Adrenal gland (tissue), 19 donors: ENCODE measurements at places on chromosomes 6 and 20. TPM values are rescaled to one million over a fixed set of nuclear protein-coding genes. Genes with fewer than 3 reads are reported as not detected.
A peak's percentile ranks its signal among the peaks of the same experiment; 100 is the strongest.

WFDC5 gene
- not detected for total RNA-seq

DNA sequence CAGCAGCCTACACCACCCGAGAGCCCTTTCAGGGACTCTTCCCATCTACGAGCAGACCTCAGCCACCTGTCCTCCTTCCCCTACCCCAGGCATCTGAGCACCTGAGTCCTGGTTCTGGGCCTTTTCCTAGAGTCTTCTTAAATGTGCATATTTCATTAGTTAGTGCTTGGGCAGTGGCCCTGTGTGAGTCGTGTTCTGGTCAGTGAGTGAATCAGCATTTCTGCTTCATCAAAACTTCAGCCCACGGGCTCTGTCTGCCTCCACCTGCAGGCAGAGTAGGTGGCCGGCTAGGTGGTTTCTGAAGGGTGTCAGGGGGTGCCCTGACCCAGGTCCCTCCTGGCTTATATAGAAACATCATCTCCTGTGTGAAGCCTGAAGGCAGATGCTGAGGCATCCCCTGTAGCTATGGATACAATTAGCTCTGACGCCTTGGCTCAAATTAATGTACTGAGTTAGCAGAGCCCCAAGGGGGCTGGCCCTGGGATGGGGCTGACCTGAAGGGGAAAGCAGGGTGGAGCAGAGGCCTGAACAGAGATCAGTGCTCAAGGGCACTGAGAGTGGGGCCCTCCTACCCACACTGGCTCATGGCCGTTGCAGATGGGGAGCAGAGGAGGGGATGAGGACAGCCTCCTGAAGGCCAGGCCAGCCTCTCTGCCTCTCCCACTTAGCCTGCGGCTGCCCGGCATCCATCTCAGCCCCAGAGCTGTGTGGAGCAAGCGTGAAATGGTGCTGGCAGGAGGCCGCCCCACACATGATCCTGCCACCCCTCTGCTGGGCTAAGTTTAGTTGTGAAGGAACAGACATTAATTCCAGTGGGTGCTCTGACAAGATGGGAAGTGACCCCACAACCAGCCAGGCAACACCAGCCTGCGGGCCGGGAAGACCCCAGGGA is 13.6 kb downstream of the IP6K3 start:
- DNase-seq = no peak

DNA sequence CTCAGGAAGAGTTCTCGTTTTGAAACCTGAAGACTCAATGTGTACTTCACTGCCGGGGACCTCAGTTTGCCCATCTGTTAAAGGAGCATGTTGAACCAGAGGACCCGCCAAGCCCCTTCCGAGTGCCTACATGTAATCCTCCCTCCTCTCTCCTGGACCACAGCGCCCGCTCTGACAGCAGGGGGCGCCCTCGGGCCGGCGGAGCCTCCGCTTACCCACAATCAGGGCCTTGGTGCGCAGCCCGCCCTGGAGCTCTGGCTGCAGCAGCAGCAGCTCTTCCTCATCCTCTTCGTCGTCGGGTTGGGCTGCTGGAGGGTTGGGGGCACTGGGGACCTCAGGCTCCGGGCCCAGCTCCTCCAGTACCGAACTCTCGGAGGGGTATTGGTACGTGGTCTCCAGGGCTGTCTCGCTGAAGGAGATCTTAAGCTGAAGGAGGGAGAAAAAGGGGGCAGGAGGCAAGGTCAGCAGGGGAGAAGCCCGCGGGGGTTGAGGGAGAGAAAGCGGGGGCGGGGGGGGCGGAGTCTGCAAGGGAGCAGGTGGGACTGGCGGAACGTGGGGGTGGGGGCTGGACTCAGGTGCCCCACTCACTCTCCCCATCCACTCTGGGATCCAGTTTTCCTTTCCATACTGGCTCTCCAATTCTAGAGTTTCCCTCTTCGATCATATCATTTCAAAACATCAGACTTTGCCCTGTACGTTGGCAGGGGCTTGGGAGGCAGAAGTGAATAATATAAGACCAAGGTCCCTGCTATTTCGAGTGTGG is 6.3 kb upstream of the DHX16 start:
- peak; percentile 87 for DNase-seq

DNA sequence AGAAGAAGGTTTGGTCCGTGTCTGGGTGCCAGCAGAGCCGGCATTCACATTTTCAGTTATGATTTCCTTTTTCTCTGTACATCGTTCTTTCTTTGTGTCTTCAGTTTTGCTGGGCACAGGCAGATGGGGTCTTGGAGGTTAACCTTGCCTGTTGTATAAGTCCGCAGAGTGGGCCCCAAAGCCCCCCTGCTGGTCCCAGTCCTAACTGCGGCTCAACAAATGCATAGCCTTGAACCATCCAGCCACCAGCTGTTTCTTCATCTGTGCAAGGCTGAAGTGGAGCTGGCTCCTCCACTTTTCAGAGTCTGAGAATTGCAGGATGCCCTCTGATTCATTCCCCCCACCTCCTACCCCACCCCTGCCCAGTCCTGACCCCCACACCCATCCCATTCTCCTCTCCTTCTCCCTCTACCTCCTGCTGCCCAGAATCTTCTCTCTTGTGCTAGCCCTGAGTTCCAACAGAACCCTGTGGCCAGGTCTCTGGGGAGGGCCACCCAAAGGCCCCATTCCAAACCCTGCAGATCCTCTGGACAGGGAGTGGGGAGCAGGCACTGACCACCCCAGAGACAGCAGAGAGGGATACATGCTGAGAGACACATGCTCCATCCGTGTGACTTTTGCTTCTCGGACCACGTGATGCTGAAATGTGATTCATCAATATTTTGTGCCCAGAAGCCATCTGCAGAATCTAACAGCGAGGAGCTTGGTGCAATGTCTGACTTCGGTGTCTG is 386.5 kb upstream of the SULF2 start:
- no peak for DNase-seq

GRCh38 chr20:63381781-63382431 is 20.8 kb upstream of the CHRNA4 start:
- DNase-seq = no peak

DNA sequence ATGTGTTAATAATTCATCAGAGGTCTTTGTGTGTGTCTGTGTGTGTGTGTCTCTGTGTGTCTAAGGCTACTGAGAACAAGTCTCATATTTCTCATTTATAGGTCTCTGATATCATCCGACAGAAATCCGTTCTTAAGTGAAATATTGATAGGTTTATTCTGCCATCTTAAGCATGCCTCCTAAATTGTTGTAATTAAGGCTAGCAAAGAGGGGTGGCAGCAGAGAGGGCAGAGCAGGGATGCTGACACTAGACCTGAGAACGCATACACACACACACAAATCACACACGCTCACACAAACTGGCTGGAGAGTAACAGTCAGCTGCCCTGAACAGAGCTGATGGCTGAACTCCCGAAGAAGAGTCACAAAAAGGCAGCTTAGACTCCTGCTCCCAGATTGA is 84.9 kb upstream of the LRFN2 start:
- DNase-seq = no peak

GRCh38 chr6:142444376-142444775 is 142.6 kb downstream of the ADGRG6 start:
- no peak for DNase-seq

- no peak for DNase-seq
These were observed 286.0 kb downstream of the FOXC1 start for GRCh38 chr6:1895721-1896120.

DNA sequence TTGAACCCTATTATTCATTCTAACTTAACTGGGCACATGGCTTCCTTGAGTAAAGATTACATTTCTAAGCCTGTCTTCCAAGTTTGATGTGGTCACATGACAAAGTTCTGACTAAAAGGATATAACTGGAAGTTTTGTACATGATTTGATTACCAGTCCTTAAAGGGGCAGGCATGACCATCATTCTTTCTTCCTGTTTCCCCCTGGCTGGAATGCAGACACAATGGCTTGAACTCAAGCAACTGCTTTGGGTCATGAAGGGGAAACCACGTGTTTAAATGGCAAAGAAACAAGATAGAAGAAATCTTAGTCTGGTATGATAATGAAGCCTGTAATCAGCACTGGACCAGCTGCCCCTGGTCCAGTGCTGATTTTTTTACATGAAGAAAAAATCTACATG is 15.6 kb upstream of the SHLD1 start:
- DNase-seq = no peak

GRCh38 chr6:17768388-17768787 is 61.7 kb upstream of the NUP153 start:
- no peak for DNase-seq

DNA sequence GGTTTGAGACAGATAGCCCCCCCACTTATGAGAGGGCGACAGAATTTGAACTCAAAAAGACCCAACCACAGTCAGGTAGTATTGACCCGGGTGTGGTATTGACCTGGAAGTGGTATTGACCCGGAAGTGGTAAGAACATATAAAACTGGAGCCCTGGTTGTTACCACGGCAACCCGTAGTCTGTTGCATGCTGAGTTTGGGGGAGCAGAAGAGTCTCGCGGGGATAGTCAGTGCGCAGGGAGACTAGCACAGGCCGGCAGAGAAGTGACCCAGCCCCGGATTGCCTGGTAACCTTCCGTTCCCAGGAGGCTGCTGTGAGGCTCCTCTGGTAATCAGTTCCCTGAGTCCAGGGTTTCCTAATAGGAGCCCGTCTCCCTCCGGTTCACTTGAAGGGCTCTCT is 96.2 kb downstream of the SNX5 start:
- DNase-seq = no peak

CDKAL1 gene
- total RNA-seq = 10.5 TPM

DNA sequence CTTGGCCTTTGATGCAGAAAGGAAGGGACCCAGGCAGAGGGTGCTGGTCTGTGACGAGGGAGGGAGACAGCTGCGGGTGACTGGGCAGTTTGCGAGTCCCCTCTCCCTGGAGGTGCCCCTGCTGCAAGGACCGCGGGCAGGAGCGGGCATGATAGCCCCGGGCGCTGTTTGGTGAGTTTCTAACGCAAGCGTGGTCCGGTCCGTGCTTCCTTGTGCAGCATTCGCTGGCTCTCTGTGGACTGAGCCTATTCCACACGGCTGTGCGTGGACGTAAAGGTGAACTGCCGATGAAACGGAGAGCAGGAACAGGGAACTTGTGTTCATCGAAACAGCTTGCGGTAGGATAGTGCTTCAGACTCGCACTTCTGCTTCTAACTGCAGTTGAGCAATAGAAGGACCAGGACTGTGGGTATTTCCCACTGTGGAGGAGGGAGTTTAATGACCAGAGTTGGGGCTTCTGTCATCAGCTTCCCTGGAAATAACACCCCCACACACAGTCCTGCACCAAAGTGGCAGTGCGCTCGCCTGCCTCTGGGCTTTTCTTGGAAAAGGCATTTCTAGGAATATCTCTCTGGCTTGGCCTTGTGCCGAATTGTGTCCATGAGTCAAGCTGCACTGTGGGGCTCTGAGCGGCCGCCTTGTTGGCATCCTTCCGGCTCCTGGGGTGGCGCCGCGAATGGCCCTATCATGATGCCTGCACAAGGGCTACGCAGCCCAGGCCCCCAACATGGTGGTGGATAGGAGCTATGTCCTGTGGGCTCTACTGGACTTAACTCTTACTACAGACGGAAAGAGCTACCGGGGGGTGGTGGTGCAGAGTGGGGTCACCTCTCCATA is 48.9 kb downstream of the DUSP22 start:
- peak; percentile 79 for DNase-seq

DNA sequence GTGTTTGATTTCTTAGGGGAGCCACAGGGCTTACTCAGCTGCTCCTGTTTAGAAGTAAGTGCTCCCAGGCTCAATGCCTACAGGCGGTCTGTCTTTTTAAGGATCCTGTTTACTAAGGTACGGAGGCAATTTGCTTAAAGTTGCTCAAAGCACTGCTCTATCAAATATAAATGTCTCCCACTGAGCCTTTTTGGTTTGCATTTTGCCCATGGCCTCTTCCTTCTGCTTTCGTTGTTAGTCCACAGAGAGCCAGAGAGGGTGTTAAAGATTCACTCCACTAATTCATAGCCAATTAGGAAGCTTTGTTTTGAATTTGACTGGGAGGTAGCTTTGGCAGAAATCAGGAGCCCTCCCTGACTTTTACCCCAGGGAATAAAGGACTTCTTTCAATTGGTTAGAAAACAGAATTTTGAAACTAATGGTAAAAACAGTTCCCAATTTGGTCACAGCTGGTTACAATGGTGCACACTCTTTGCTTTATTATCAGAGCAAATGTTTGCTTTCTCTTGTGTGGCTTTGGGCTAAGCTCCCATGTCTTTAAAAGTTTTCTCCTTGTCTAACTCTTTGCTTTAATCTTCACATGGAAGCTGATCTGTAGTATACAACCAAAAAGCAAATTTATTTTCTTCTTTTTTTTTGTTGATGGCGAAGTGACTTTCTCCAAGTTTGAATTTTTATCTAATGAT is 126.2 kb downstream of the IMPG1 start:
- no peak for DNase-seq

DNA sequence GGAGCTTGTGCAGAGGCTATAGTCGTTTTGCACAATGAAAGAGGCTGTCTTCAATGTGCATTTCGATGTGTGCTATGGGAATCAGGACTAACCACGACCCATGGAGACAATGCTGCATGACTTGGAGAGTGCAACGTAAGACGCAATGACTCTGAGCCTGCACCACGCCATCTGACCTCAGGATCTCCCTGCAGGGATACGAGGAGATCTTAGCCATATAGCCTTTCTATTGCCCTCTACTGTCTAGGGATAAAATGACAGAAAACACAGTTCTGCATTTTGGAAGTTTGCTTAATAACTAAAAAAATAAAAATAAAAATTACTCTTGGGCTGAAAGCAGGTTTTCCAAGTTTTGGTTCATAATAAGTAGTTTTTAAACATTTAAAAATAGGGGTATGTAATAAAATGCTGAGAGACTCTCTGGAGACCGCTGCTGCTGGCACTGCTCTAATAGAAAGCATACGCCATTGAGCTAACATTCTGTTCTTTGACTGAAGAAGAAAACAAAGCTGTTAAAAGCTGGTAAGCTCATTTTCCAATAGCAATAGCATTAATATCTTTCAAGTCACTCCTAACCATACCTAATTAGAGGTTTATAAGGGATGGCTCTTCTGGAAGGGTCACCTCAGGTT is 87.2 kb downstream of the PDE7B start:
- DNase-seq = no peak

DNA sequence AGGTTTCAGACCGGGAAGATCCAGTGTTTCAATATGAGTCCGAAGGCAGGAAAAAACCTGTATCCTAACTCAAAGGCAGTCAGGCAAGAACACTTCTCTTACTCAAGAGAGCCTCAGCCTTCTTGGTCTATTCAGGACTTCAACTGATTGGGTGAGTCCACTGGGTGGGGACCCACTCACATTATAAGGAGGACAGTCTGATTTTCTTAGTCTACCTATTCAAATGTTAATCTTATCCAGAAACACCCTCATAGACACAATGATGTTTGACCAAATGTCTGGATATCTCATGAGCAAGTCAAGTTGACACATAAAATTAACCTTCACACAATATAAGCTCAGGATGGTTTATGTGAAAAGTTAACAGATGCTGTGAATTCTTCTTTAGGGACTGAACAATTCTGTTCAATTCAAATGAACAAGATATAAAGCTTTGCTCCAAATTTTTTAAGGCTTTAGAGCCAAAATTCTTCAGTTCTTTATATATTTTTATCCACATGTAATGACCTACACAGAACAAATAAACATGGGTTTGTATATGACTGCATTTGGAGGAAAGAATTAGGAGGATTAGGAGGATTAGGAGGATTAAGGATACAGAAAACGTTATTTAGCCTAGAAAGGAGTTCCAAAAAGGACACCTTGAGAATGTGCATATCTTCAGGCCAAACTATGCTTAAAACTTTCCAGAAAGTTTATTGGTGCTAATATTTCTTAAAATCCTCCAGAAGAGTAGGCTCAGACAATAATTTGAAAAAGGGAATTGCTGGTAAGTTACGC is 35.3 kb upstream of the LAMA2 start:
- no peak for DNase-seq

PTCHD4 gene
- 0.69 TPM for total RNA-seq
